ENCODE measurements at places on chromosomes 11 and 22.

DNA sequence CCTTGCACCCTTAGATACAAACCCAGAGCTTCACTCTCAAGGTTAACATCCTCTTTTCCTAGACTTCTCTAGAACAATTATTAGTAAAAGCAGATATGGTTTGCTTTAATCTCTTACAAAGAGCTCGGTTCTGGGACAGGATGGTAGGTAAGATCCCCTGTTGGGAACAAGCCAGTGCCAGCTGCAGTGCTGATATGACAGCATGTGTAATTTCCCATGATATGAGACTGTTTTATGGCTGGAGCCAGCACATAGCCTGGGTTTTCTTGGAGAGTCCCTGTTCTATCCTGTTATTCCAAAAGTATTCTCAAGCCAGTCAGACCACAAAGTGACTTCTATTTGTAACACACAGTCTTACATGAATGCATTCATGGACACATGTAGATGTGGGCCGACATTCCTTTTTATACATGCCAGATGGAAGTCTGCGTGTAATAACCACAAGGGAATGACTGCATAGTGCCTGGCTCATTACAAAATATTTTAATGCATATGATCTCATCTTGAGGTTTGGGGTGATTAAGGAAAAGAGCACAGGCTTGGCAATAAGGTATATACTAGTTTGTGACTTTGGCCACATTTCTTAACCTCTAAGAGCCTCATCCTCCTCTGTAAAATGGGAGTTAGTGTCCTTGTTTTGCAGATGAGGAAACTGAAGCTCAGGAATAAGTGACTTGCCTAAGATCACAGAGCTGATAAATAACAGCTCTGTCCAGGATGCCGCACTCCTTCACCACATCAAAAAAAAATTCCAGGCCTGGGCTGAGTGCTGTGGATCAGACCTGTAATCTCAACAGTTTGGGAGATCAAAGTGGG lies 21.8 kb downstream of the CLMP start:
- H3K27ac ChIP-seq: no peak overlapping the region
- no peaks in the 10 kb centered on the region for H3K36me3 ChIP-seq
- H3K4me1 ChIP-seq: no peaks in the 10 kb centered on the region
- H3K4me3 ChIP-seq: no peak overlapping the region

DNA sequence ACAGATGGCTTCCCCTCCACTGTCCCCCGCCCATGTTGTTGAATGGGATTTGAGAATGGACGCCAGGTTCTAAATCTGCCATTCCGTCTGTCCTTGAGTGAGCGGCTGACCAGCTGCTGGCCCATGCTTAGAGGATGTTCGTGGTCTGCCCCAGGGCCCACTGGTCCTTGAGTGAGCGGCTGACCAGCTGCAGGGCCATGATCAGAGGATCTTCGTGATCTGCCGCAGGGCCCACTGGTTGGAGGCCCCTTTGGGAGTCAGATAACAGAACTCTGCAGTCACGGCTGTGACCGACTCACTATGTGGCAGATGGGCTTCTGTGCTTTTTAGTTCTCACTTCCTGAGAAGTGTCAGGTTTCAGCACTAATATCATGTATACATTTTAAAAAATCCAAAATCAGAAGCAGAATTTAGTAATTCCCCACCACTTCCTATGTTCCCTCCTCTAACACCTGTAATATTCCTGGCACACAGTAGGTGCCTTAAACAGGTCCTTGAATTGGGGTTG lies 54.1 kb downstream of the MICAL3 start:
- H3K27ac ChIP-seq: no peak overlapping the region
- H3K4me3 ChIP-seq: no peak overlapping the region
- H3K4me1 ChIP-seq: peaks cover 23% of the 10 kb centered on the region
- H3K36me3 ChIP-seq: peaks cover 14% of the 10 kb centered on the region

- no peak for DNase-seq
- peaks cover 40% of the 10 kb centered on the region for H3K36me3 ChIP-seq
- H3K4me1 ChIP-seq: peaks cover 19% of the 10 kb centered on the region
Observed at GRCh38 chr11:690738-691633, 4.0 kb downstream of the DEAF1 start.

- H3K27me3 ChIP-seq: no peaks in the 10 kb centered on the region
- no peak overlapping the region for H3K4me3 ChIP-seq
- no peak for DNase-seq
- no peak overlapping the region for H3K27ac ChIP-seq
- H3K4me1 ChIP-seq: no peaks in the 10 kb centered on the region
Observed at GRCh38 chr22:35458547-35459422, 58.8 kb downstream of the MCM5 start.

- no peak overlapping the region for H3K4me3 ChIP-seq
- peaks cover 15% of the 10 kb centered on the region for H3K4me1 ChIP-seq
- no peak overlapping the region for H3K27ac ChIP-seq
- DNase-seq: no peak
Observed at GRCh38 chr22:36871669-36872081, 10.9 kb downstream of the NCF4 start.

- peaks cover 5% of the 10 kb centered on the region for H3K4me1 ChIP-seq
- no peak overlapping the region for H3K27ac ChIP-seq
- peaks cover 43% of the 10 kb centered on the region for H3K27me3 ChIP-seq
- no peaks in the 10 kb centered on the region for H3K36me3 ChIP-seq
- H3K4me3 ChIP-seq: peak overlapping the region; percentile 31
- DNase-seq: no peak
Observed at GRCh38 chr11:123356539-123356938, 73.5 kb upstream of the GRAMD1B start.

DNA sequence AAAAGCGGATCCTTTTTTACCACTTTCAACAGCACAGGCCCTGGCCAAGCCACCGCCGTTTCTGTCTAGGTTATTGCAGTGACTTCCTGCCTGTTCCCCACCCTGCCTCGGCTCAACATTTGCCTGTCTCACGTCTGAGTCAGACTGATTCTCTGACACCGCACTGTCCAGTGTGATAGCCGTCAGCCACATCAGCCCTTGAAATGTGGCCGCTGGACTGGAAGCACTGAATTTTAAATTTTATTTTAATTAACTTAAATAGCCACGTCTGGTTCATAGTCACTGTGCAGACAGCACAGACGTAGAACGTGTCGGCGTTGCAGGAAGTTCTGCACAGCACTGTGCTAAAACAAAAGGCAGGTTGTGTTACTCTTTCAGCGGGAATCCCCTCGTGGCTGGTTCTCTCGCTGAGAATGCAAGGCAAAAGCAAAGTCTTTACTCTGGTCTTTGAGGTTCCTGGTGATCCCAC lies 56.3 kb upstream of the ADSL start:
- peaks cover 25% of the 10 kb centered on the region for H3K4me1 ChIP-seq
- peak; percentile 54 for DNase-seq
- H3K27me3 ChIP-seq: no peaks in the 10 kb centered on the region
- peak overlapping the region; percentile 52 for H3K4me3 ChIP-seq

DNA sequence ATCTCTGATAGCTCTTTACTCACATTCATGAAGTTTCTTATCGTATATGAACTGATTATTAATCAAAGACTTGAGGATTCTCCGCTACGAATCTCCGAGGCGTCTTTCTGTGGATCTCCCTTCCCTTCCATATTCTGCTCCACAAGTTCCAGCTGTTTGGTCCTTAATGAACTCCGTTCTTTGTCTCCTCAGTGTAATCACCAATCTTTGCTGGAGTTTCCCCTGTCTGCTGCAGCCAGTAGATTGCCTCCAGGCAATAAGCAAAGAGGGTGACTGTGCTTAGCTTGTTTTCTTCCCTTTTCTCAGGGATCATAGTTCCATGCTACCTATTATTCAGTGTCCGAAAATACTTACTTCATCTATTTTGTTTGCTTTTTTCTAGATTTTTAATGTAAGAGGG lies 169.6 kb upstream of the FOLH1 start:
- H3K4me3 ChIP-seq: no peak overlapping the region
- no peaks in the 10 kb centered on the region for H3K27me3 ChIP-seq
- no peak for DNase-seq
- H3K36me3 ChIP-seq: no peaks in the 10 kb centered on the region

GRCh38 chr11:35089666-35090065 lies 49.3 kb upstream of the CD44 start:
- no peaks in the 10 kb centered on the region for H3K36me3 ChIP-seq
- no peak overlapping the region for H3K4me3 ChIP-seq
- H3K27ac ChIP-seq: no peak overlapping the region
- no peak for DNase-seq
- no peaks in the 10 kb centered on the region for H3K27me3 ChIP-seq

GRCh38 chr22:44588348-44588747 lies 90.3 kb upstream of the RTL6 start:
- peaks cover 74% of the 10 kb centered on the region for H3K27me3 ChIP-seq
- no peaks in the 10 kb centered on the region for H3K36me3 ChIP-seq
- H3K4me1 ChIP-seq: peaks cover 16% of the 10 kb centered on the region
- H3K27ac ChIP-seq: no peak overlapping the region

Measured in effector memory CD8-positive, alpha-beta T cell (primary cell).